ENCODE measurements at places on chromosomes 13 and 19.
A peak's percentile ranks its signal among the peaks of the same experiment; 100 is the strongest.

GRCh38 chr19:41367848-41368301 lies 3.9 kb upstream of the B9D2 start:
- DNase-seq: peak; percentile 90

GRCh38 chr13:48678316-48678715 lies 24.6 kb downstream of the CYSLTR2 start:
- DNase-seq: no peak

- DNase-seq: peak; percentile 30
Observed at GRCh38 chr19:1618157-1619093, 13.2 kb upstream of the UQCR11 start.

DNA sequence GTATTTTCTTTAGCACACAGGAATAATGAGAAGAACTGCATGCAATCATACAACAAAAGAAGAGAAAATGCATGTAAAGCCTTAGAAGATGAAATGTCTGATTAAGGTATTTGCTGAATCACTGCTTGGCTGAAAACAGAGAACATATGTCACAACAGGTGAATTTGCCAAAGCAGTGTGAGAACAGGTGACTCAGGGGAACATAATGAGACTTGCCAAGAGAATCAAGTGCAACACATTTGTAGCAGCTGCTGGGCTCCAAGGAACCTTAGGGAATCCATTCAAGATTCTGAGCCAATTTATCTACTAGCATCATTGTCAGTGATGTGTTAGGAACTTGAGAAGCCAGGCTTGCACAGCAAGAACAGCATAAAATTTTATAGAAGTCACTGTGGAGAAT lies 273.1 kb downstream of the PCDH20 start:
- DNase-seq: no peak

DNA sequence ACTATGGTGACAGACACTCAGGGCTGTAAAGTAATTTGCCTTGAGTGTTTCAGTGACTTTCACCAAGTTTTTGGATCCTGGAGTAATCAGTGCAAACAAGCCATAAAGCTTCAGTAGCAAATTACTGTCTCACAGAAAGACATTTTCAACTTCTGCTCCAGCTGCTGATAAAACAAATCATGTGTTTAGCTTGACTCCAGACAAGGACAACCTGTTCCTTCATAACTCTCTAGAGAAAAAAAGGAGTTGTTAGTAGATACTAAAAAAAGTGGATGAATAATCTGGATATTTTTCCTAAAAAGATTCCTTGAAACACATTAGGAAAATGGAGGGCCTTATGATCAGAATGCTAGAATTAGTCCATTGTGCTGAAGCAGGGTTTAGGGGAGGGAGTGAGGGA lies 9.4 kb downstream of the ARGLU1 start:
- no peak for DNase-seq

DNA sequence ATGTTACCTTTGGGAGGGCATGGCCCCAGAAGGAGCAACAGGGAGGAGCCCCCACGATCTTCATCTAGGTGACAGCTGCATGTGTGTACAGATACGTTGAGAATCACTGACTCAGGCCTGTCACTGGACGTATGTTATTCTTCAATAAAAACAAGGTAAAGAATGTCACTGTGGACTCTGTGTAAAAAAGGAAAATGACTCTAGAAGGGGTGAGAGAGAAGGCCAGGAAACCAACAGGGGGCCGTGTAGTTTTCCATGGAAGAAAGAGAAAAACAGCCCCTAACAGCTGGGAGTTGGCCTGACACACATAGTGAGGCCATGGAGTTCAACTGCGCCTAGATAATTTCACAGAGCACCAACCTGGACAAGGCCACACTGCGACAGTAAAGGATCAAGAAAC lies 1.9 kb upstream of the LYPD3 start:
- no peak for DNase-seq

DNA sequence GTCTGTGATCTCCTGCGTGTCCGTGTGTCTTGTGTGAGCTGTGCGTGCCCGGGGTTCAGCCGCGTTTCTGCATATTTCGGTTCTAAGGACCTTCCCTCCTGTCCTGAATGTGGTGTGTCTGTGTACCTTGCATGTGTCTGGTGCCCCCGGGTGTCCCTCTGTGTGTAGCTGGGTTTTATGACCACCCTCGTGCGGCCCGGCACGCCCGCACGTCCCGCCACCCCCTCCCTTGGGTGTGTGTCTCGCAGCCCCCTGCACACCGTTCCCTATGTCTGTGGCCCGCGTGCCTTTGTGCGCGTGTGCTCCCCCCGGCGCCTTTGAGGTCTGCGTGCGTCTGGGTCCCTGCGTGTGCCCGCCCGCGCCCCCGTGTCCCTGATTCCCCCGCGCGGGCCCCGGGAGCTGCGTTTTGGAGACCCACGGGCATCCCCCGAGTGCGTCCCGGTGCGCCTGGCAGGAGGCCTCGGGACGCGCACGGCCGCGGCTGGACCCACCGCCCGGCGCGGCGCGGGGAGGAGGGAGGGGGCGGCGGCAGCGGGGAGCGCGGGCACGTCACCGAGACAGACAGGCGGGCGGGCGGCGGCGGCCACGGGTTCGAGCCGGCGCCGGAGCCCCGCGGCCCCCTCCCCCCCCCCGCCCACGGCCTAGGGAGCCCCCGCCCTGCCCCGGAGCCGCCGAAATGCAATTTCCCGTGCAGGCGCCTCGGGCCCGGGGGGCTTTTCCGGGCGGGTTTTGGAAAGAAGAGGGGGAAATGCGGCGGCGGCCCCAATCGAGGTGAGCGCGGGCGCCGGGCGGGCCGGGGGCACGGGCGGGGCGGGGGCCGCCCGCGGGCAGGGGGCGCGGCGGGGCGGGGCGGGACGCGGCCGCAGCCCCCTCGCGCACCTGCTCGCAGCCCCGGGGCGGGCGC lies 12.0 kb upstream of the NANOS3 start:
- no peak for DNase-seq

GRCh38 chr19:12478234-12478941 lies 6.2 kb downstream of the ZNF709 start:
- no peak for DNase-seq

DNA sequence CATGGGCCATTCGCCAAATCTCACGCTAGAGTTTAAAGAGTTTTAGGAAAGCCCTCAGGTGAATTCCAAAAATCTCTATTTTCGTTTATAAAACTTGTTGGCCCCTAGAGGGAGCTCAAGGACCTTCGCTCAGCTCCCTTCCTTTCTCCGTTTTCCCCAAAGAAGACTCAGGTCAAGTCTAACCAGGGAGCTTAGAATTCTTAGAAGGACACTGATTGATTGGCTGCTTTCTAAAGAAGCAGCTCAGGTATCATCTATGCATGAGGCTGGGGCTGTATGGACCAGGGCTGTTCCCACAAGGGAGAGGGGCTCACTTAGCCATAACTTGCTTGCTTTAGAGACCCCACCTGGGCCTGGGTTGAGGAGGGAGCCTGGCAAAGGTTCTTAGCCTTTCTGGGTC lies 20.5 kb downstream of the DZIP1 start:
- DNase-seq: peak; percentile 50

- DNase-seq: no peak
Observed at GRCh38 chr13:111315347-111315995, 5.0 kb upstream of the TEX29 start.

GRCh38 chr13:44365008-44365407 lies 8.6 kb upstream of the SERP2 start:
- peak; percentile 70 for DNase-seq

GRCh38 chr19:50821248-50821612 lies 2.4 kb downstream of the KLK1 start:
- DNase-seq: no peak

- no peak for DNase-seq
Observed at GRCh38 chr19:7346488-7346971, 2.2 kb upstream of the ARHGEF18 start.

GRCh38 chr13:87089391-87089790 lies 581.8 kb upstream of the SLITRK5 start:
- no peak for DNase-seq

- DNase-seq: no peak
Observed at GRCh38 chr19:13195678-13196077, 45.5 kb downstream of the IER2 start.

- DNase-seq: no peak
Observed at GRCh38 chr13:26037302-26037701, 14.5 kb downstream of the SHISA2 start.

DNA sequence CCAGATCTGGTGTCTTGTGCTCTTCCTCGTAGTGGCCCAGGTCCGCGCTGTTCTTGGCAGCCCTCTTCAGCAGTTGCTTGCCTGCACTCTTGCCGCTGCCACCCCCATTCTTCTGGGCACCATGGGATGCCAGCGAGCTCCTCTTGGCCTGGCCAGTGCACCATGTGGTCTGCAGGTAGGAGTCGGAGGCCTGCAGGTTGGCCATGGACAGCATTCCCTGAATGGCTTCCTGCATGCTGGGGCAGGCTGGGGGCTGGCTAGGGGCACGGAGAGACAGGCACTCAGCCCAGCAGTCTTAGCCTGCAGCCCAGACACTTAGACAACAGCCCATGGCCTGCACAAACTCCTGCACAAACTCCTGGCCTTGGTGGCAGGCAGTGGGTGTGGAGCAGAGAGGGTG lies 234.9 kb downstream of the TUBA3C start:
- DNase-seq: no peak

DNA sequence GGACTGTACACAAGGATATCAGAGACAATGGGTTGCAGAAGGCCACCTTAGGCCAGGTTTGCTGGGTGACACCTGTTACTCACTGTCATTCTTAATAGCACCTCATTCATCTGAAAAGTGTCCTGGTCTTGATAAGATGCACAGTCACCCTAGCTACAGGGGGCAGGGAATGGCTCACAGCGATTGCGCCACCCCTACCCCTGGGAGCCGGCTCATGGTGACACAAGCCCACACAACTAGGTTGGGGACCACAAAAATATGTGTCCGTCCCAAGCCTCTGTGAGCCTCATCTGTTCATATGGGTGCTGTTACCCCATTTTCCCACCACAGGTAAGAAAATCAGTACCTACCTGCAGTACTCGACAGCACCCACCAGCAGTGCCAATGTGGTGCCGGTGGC lies 23.4 kb downstream of the MED26 start:
- DNase-seq: no peak

DNA sequence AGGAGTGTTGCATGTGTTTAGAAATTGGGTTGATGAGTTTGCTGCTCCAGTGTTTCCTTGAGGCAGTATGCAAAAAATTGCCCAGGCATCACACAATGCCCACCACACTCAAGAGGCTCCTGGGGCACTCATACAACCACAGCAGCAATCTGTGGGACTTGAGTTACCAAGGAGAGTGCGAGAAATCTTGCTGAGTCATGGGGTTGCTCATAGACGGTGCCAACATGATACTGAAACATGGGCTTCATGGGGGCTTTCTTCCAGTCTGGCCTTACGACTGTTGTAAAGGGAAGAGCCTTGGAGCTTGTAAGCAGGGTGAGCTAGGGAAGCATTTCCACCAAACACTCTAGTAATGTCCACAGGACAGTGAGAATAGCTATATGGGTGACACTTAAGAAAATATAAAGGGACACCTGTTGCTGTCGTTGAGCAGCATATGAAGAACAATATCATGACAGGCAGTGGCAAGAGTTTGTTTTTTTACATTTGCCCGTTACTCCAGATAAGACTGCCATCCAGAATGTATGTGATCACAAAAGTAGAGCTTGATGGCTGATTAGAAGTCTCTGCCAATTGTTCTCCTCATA lies 1237.4 kb downstream of the UQCRFS1 start:
- no peak for DNase-seq

DNA sequence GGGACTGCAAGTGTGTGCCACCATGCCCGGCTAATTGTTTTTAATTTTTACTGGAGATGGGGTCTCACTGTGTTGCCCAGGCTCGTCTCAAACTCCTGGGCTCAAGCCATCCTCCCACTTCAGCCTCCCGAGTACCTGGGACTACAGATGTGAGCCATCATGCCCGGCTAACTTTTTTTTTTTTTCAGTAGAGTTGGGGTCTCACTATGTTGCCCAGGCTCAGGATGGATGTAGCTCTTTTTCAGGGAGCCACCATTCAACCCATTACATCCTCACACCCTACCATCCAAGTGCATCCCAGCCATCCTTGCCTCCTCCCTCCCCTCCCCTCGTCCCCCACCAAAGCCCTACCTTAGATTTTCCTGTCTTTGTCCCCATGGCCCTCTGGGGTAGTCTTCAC lies 14.9 kb downstream of the CELF5 start:
- no peak for DNase-seq

- no peak for DNase-seq
Observed at GRCh38 chr13:52394586-52394985, 11.4 kb downstream of the THSD1 start.

DNA sequence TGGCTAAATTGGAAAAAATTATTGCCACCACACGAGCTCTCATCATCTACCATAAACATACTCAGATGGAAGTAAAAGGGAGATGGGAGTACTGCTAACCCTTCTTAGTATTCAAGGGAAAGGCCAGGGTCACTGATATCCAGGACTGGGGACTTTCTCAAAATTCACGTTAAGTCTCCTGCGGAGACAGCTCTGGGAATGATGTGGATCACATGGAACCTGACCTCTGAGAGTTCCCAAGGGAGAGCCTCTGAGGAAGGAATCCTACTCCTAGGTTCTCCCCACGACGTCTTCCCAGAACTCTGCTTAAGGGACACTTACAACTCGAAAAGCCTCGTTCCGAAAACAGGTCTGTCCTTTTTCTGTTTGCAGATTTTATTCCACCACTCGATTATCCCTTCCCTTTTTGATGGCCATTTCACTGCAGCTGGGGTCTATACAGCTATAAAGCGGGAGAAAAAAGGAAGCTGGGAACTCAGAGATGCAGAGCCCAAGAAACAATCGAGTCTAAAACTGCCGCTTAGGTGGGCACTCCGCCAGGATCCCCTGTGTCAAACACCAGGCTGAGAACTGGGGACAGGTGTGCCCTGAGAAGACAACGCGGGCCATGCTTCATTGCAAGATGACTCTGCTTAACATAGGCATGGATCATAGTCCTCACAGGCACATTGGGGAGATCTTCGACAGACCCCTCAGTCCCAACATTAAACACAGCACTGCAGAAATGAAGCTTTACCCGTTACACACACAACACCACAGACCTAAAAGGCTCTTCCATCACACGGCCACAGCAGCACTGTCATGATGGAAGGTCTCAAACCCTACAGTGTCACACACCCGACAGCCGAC lies 823 bp upstream of the ZNF567 start:
- peak; percentile 2 for DNase-seq

- DNase-seq: peak; percentile 76
Observed at GRCh38 chr13:45280751-45281634, 60.0 kb downstream of the TPT1 start.

DNA sequence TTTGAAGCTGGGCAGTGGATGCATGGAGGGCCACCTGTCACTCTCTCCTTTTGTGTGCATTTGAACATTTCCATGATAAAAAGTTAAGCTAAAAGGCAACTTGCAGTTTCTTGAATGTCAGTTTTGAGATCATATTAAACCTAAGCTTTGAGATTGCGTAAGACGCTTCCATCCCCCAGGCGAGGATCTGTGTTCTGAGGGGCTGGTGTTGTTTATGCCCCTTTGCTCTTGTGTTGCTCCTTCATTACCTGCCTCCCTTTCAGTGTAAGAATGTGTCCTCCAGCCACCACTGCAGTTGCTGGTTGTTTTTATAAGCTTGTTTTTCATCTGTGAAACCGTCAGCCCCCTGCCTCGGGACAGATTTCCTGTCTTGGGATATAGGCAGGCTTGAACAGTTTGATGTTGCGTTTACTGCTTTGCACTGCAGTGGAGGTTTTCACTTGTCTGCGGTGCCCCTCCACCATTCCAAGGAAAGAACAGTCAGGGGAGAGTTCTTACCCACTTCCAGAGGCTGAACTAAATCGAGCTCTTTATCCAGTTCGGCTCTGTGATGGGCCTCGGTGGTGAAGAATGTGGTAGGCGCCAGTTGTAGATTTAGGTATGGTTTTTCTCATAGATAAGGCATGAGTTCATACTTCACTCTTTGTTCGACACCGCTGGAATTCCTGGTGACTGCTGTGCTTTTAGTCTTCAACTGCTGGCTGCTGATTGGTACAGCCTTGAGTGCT lies 96.8 kb downstream of the ARHGEF7 start:
- DNase-seq: peak; percentile 28

GRCh38 chr19:3543150-3544057 lies 4.4 kb downstream of the TEKTIP1 start:
- no peak for DNase-seq

Measured in EL (cell line).